Endothelial cell (in vitro differentiated cells): ENCODE measurements at places on chromosomes 11 and 22. TPM values are rescaled to one million over a fixed set of nuclear protein-coding genes. Genes with fewer than 3 reads are reported as not detected.

Gene GRIK4
- total RNA-seq, result 4.5 TPM

Gene PGA5
- 1.2 TPM for total RNA-seq

GRCh38 chr11:66841861-66842260, 1.4 kb upstream of the RCE1 start:
- H3K4me3 ChIP-seq, result peak overlapping the region; percentile 95
- peaks cover 24% of the 10 kb centered on the region for H3K27me3 ChIP-seq
- no peak for DNase-seq
- peaks cover 19% of the 10 kb centered on the region for H3K4me1 ChIP-seq

DNA sequence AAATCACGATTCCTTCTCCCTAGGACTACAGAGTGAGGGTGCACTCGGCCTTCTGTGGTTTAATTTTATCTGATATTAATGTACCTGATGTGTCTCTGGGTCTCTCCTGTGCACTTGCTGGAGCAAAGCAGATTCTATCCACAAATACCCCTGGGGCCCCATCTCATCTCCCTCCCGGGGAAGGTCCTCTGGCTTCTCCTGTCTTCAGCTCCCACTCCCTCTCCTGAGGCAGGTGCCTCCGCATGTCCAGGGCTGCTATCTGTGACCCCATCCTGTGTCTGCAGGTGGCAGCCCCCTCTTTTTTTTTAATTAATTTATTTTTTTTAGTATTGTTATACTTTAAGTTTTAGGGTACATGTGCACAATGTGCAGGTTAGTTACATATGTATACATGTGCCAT, 558.7 kb downstream of the BRD1 start:
- no peak overlapping the region for H3K4me3 ChIP-seq
- no peak for DNase-seq
- no peaks in the 10 kb centered on the region for H3K36me3 ChIP-seq
- peaks cover 3% of the 10 kb centered on the region for H3K27me3 ChIP-seq
- H3K27ac ChIP-seq, result no peak overlapping the region

GRCh38 chr11:44065161-44065661, 859 bp upstream of the ACCS start:
- no peak for DNase-seq
- H3K36me3 ChIP-seq, result peaks cover 18% of the 10 kb centered on the region
- peaks cover 19% of the 10 kb centered on the region for H3K4me1 ChIP-seq
- peaks cover 6% of the 10 kb centered on the region for H3K27me3 ChIP-seq
- peak overlapping the region; percentile 42 for H3K4me3 ChIP-seq

GRCh38 chr11:16363706-16364105, 7.4 kb upstream of the SOX6 start:
- no peaks in the 10 kb centered on the region for H3K36me3 ChIP-seq
- no peak overlapping the region for H3K4me3 ChIP-seq
- peaks cover 15% of the 10 kb centered on the region for H3K4me1 ChIP-seq
- H3K27ac ChIP-seq, result no peak overlapping the region
- DNase-seq, result no peak
- no peaks in the 10 kb centered on the region for H3K27me3 ChIP-seq

- peaks cover 7% of the 10 kb centered on the region for H3K27me3 ChIP-seq
- DNase-seq, result no peak
- H3K27ac ChIP-seq, result no peak overlapping the region
- no peaks in the 10 kb centered on the region for H3K36me3 ChIP-seq
- no peak overlapping the region for H3K4me3 ChIP-seq
- H3K4me1 ChIP-seq, result peaks cover 12% of the 10 kb centered on the region
Observed at GRCh38 chr11:73151416-73151815, 9.3 kb upstream of the FCHSD2 start.

- no peak overlapping the region for H3K27ac ChIP-seq
- H3K36me3 ChIP-seq, result no peaks in the 10 kb centered on the region
- H3K27me3 ChIP-seq, result no peaks in the 10 kb centered on the region
Observed at GRCh38 chr11:92533657-92534335, 309.2 kb downstream of the FAT3 start.

DNA sequence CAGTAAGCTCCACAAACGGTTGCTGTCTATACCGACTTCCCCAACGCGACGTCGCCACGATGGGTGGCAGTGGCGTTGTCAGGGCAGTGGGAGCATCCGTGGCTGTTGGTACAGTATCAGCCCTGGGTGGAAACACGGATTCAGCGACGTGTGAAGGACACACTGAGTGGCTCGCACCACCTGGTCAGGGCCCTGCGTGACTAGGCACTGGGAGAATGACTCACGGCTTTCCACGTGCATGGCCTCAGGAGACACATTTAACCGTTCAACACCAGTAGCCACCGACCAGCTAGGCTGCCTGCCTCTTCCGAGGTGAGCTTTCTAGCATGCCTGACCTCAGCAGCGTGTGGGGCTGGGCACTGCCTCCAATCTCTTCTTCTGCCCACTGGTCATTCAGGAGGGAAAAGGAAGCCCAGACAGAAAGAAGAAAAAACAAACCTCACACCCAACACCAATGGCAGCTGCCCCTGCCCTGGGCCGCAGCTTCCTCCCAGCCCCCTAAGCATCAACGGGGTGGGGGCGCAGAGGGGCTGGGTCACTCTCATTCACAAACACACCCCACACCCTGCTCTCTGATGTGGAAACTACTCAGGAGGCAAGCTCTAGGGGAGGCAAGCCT, 59.0 kb downstream of the MYH9 start:
- peaks cover 57% of the 10 kb centered on the region for H3K27me3 ChIP-seq
- peak overlapping the region; percentile 100 for H3K27ac ChIP-seq
- DNase-seq, result no peak
- H3K4me3 ChIP-seq, result peak overlapping the region; percentile 82

DNA sequence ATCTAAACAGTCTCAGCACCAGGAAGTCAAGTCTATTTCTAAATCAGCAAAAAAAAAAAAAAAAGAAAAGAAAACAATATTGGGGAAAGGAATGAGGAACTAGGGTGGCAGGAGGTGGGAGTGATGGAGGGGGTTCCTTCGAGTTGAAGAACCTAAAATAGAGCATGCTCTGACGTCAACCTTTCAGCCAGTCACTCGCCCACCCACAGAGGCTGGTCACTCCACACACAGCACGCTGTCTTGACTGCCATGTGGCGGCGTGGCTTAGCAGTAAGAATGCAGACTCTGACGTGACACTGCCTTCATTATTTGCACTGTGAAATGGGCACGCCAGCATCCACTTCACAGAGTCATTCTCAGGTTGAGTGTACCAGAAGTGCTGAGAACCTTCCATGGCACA, 48.3 kb downstream of the LARGE1 start:
- H3K36me3 ChIP-seq, result no peaks in the 10 kb centered on the region
- H3K27me3 ChIP-seq, result peaks cover 4% of the 10 kb centered on the region
- H3K4me1 ChIP-seq, result peaks cover 35% of the 10 kb centered on the region
